ENCODE measurements at places on chromosomes 12 and 14.

- no peak for DNase-seq
These were observed 34.7 kb downstream of the MIA2 start for GRCh38 chr14:39268393-39268792.

DNA sequence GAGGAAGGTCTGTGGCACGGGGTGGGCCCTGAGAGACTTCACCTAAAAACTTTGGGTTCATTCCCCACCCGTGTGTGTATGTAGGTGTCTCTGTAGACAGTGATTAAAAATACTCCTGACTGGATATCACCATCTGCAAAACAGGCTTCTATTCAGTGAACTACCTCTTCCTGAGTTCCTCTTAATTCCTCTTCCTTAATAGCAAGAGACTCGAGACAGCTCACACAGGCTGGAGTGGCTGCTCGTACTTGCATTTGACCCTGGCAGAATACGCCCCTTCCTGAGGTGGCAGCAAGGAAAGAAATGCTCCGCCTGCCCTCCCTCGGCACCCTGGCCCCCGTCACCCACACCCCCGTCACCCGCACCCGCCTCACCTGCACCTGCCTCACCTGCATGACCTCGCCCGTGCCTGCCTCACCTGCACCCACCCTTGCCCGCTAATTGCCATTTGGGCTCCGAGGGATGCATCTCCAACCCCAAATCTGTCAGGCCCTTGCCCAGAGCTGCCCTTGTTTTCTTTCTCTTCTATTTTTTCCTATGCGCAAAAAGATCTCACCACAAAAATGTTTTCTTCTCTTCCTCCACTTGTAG is 90.0 kb downstream of the FBXL14 start:
- no peak for DNase-seq

DNA sequence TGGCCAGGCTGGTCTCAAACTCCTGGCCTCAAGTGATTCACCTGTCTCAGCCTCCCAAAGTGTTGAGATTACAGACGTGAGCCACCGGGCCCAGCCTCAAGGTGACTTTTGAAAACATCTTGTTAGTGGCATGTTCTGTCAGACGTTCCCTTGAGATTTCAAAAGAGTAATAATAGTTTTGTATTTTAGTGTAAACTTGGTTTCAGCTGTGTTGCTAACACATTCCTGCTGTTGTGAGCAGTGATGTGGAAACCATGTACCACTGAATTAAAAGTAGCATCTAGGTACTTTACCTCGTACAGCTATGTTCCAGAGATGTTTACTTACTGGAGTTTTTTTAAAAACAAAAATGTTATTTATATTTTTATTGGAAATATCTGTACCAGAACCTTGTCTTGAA is 111.3 kb downstream of the AEBP2 start:
- DNase-seq, result no peak

DNA sequence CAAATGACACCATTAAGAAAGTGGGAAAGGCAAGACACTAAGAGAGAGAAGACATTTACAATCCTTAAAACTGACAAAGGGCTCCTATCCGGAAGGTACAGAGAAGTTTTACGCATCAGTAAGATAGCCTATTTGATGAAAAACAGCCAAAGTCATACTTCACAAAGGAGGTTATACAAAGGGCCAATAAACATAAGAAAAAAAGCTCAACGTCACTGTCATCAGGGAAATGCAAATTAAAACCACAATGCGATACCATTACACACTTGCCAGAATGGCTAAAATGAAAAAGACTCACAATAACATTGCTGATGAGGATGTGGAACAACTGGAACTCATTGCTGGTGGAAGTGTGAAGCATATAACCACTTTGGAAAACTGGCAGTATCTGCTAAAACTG is 168.6 kb upstream of the FAR2 start:
- no peak for DNase-seq

GRCh38 chr14:68762953-68763764 is 29.7 kb downstream of the ZFP36L1 start:
- peak; percentile 10 for DNase-seq

- no peak for DNase-seq
These were observed 72.8 kb upstream of the ARHGAP5 start for GRCh38 chr14:32004300-32004699.

DNA sequence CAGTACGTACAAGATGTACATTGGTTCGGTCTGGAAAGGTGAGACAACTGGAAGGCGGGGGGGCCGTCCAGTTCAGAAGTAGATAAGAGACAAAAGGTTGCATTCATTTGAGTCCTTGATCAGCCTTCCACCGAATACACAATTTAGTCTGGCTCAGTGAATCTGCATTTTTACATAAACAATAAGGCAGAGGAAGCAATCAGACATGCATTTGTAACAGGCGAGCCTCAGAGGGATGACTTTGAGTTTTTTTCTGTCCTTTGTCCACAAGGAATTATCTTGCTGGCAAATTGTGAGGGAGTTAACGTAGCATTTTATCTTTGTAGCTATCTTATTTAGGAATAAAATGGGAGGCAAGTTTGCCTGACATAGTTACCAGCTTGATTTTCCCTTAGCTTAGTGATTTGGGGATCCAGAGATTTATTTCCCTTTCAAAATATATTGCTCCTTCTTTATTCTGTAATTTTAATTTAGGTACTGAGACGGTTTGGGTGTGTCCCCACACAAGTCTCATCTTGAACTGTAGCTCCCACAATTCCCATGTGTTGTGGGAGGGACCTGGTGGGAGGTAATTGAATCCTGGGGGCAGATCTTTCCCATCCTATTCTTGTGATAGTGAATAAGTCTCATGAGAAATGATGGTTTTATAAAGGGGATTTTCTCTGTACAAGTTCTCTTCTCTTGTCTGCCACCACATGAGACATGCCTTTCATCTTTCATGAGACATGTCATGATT is 59.4 kb downstream of the TESPA1 start:
- DNase-seq, result no peak

- no peak for DNase-seq
These were observed 82.6 kb downstream of the GALNT8 start for GRCh38 chr12:4802841-4803240.

DNA sequence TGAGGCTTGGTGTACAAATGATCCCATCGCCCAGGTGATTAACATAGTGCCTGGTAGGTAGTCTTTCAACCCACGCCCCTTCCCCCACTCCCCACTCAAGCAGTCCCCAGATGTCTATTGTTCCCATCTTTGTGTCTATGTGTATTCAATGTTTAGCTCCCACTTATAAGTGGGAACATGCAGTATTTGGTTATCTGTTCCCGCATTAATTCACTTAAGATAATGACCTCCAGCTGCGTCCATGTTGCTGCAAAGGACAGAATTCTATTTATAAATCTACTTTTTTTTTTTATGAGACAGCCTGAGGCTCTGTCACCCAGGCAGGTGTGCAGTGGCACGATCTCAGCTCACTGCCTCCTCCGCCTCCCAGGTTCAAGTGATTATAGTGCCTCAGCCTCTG is 15.7 kb downstream of the SPX start:
- no peak for DNase-seq

- no peak for DNase-seq
These were observed 210.7 kb upstream of the ATP2B1 start for GRCh38 chr12:89919241-89919906.
